Effector memory CD4-positive, alpha-beta T cell (primary cell): ENCODE measurements at places on chromosomes 4 and X.

DNA sequence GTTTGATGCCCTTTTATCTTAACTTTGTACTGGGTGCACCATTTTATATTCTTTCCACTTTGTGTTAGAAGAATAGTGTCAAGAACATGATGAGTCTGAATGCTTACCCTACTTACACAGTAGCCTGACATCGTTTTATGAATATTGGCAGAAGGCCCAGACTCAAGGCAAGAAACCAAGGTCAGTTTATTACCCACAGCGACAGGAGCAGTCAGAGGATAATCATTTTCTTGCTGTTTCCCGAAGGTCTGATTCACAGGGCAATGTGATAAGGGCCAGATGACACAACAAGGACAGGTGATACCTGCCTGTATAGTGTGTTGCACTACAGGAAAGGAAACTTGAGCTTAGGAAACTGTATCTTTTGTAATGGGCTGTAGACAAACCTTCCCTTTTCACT, 417.4 kb downstream of the SPOCK3 start:
- no peak for DNase-seq

DNA sequence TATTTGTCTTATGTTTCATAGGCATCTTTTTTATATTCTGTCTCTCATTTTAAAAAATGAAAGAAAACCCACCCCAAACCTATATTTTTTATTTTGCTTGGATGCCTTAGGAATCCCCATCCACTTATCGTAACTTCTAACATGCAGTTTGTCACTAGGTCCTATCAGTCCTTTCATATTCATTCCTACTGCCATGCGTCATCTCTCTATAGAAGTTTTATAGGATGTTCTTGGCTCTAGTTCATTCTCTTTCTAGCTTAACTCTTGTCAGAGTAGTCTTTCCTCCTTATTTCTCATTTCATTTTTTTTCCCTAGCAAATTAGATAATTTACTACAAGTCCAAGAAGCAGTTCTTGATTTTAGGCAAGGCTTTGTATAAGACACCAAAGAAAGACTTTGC, 92.7 kb downstream of the LARP1B start:
- DNase-seq: no peak

DNA sequence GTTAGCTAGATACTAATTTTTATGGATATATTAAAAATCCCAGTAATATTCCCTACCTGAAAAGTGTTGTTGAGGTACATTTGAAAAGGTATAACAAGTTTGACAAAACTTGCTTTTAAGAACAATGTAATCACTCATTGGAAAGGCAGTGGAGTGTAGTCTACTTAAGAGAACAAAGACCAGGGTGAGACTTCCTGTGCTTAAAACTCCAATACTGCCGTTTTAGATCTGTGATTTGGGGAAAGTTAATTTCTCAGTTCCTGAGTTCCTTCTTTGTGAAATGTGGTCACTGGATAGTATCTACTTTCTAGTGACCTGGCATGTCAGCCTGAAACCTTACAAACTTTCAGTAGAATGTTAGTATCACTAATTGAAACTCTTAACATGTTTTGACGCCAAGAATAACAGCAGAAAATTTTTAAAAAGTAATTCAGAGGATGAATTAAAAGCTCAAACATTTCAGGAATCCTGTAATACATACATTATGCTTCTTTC, 56.8 kb downstream of the PCDH7 start:
- no peak for DNase-seq

DNA sequence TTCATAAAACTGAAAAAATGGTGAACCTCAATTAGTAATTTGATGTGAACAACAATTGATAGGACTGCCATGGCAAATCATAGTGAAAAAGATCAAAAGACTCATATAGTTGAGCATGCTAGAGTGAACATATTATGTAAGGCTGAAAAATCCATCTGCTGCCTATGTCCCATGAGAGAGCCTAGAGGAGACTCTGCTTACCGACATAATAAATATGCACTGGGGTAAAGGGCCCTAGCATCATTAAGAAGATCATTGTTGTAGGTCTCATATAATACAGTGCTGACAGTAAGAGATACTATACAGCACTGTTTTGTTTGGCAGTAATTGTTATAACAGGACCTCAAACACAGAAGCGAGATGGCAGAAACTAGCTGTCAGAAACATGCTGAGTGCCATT, 229.0 kb downstream of the PABPC4L start:
- no peak for DNase-seq

- DNase-seq: no peak
Measured at GRCh38 chrX:150364347-150365050, 1.4 kb downstream of the MAMLD1 start.

DNA sequence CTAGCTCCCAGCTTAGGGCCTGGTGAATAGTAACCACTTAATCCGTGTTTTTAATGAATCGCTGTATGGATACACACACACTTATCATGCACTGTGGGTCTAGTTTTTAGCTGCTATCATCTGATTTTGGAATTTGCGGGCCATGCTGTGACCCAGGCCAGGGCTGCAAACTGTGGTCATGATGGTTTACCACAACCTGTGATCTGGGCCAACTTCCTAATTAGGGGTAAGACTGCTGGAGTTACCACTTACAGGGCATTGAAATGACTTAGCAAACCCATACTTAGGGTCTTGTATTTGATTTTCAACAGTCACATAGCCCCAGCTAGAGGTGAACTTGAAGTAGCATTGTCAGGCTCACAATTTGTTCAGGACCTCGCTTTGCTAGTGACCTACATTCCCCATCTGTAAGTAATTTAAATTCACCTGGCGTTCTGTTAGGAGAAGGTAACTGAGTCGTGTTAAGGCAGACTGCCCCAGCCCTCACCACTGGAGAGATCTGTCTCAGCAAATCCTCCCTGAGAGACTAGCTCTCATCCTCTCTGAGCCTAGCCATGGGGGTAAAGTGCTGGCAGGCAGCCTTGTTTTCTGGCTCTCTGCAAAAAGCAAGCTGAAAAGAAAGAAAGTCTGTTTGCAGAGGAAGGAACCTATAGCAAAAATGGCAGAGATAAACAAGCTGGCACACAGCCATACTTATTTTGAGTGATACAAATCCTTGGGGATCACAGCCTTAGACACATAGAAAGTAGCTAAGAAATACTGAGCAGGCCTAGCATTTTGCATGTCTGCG, 33.8 kb upstream of the EGFL6 start:
- no peak for DNase-seq

- DNase-seq: no peak
Measured at GRCh38 chrX:24990535-24990934, 25.2 kb downstream of the ARX start.

GRCh38 chr4:31086756-31087330, 366.7 kb downstream of the PCDH7 start:
- no peak for DNase-seq

GRCh38 chrX:337331-337831, 18.8 kb upstream of the GTPBP6 start:
- DNase-seq: no peak

- no peak for DNase-seq
Measured at GRCh38 chr4:156992943-156993342, 21.3 kb upstream of the PDGFC start.

DNA sequence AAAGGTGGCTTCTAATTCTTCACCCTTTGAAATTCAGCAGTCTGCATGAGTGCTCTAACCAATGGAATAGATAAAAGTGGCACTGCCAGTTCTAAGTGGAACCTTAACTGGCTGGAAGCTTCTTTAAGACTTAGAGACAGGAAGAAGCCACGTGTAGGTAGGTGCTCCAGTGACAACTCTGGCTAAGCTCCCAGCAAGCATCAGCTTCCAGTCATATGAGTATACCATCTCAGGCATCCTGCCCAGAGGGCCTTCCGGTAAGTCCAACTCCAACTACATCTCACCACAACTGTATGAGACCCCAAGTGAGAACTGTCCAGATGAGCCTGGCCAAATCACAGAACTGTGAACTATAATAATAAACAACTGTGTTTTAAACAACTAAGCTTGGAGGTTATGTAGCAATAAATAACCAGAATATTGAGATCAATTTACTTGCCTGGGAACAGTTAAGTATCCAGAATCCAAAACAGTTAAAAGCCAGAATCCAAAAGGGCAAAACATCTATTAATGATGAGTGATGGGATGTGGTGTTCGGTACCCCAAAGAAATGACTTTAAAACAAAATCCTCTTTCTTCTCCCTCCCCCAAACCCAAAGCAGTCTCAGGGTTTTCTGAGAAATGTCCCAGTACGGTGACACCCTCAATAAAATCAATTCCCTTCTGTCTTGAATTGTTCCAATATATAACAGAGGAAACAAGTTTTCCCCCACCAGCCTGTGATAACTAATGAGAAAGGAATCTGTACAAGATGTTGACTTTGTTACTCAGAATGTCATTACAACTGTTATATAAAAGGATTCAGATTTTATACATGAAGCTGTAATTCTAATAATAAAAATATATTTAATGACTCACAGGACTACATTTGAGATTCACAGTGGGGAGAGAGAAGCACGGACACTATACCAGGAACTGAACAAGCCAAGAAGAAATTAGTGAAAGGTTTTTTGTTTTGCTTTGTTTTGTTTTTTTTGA, 4.2 kb downstream of the TSPAN5 start:
- no peak for DNase-seq

- no peak for DNase-seq
Measured at GRCh38 chr4:41041551-41041950, 172.8 kb downstream of the APBB2 start.

- DNase-seq: no peak
Measured at GRCh38 chr4:183838987-183839712, 66.0 kb upstream of the STOX2 start.

DNA sequence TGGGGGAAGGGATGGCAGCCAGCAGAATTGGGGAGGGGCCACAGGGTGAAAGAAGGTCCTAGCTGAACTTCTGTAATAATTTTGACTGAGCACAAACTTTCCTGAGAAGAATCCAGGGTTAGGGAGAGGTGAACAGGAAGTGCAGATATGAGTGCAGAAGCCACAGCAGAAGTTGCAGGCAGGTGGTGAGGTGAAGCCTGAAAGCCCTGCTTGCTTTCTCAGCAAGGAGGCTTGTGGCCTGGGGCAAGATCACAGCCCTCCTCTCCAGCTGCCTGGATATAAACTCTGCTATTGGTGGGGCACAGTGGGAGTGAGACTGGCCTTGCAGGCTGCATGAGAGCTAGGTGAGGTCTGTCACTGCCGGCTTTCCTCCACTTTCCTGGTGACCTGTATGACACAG, 44.1 kb upstream of the UPRT start:
- no peak for DNase-seq

DNA sequence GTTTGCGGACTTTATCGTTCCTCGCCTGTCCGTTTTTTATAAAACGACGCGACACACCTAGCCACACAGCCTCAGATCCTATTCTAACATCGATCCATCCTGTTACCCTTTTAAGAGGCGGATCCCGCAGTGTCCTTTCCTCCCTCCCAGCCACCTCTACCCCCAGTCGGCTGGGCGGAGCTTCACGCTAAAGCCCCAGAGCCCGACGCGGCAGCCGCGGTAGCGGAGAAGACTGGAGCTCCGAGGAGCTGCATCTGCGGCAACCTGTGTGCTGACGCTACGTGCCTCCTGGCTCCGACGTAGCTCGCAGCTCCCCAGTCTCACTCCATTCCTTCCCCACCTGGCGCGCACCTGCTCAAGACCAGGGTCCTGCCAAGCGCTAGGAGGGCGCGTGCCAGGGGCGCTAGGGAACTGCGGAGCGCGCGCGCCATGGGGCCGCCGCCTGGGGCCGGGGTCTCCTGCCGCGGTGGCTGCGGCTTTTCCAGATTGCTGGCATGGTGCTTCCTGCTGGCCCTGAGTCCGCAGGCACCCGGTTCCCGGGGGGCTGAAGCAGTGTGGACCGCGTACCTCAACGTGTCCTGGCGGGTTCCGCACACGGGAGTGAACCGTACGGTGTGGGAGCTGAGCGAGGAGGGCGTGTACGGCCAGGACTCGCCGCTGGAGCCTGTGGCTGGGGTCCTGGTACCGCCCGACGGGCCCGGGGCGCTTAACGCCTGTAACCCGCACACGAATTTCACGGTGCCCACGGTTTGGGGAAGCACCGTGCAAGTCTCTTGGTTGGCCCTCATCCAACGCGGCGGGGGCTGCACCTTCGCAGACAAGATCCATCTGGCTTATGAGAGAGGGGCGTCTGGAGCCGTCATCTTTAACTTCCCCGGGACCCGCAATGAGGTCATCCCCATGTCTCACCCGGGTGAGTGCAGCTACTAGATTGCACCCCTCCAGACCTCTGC, at the start of gene RNF128:
TSS of gene RNF128 (plus strand) at position 217 of the 953 bp plus-strand sequence. CDS start at position 430, 213 bp downstream.
- DNase-seq: no peak

DNA sequence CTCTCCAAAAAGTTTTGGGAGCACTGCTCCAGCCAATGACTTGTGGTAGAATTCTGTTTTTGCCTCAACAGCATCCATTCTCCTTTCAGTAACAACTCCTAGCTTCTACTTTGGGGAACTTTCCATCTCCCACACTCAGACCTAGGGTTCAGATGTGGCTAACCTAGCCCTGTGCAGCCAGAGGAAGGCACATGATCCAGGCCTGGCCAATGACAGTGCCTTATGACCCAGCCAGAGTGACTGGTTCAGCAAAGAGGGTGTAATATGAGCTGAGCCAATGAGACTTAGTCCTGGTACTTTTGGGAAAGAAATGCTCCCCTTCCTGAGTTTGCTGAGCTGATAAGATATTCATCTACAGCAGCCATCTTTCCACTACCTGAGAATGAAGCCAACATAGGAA, 5.4 kb upstream of the USP46 start:
- DNase-seq: no peak

GRCh38 chrX:24243188-24243587, 70.7 kb downstream of the SUPT20HL2 start:
- no peak for DNase-seq

DNA sequence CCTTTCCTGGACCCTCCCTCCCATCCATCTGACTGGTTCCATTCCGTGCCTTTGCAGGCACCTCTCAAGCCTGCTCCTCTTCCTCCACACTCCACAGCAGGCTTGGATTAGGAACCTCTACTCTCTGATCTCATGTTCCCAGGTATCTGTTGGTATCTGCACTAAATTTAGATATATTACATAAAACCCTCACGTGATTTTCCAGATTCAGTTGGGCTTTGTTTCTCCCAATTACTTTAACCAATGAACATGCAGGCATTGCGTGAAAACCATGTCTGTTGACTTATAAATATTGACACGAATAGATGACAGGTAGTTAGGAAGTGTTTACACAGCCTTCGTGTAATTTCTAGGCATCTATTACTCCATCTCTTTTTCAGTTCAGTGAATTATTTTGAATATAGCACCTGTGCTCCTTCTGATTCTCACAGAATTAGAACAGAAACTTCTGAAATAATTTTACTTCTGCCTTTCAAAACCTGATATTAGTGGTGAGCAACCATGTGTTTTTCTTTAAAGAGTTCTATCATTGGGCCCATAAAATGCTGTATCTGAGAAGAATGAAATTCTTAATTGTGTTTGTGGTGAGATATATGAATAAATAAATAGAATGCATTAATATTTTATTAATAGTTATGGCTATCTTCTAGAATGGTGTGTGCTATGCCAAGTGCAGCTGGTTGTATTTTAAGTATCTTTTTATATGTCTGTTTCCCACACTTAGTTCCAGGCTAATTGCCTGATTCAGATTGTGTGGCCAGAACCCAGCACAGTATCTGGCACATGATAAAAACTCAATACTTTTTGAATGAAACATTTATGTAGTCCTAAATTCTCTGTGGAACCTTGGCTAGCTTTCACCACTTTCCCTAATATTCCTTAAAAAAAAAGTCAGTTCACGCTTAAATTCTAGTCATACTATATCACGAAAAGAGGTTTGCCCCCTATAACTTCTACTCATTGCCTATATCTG, 304.8 kb downstream of the QDPR start:
- DNase-seq: no peak

- DNase-seq: no peak
Measured at GRCh38 chrX:72043636-72044035, 88.1 kb downstream of the RTL5 start.
